Adrenal gland (tissue), 19 donors: ENCODE measurements at places on chromosomes 2 and 18. TPM values are rescaled to one million over a fixed set of nuclear protein-coding genes. Genes with fewer than 3 reads are reported as not detected.

IL1RL2 gene
- 1.2 TPM for polyA plus RNA-seq

MAPK4 gene
- polyA plus RNA-seq = 21.0 TPM

CCNT2 gene
- 23.1 TPM for polyA plus RNA-seq

KIAA2012 gene
- polyA plus RNA-seq = not detected

C1GALT1C1L gene
- 0.88 TPM for polyA plus RNA-seq

BMPR2 gene
- polyA plus RNA-seq = 50.6 TPM
